ENCODE measurements at places on chromosomes 16 and 17.

GRCh38 chr16:667113-667779, 686 bp upstream of the RHOT2 start:
- DNase-seq, result no peak

DNA sequence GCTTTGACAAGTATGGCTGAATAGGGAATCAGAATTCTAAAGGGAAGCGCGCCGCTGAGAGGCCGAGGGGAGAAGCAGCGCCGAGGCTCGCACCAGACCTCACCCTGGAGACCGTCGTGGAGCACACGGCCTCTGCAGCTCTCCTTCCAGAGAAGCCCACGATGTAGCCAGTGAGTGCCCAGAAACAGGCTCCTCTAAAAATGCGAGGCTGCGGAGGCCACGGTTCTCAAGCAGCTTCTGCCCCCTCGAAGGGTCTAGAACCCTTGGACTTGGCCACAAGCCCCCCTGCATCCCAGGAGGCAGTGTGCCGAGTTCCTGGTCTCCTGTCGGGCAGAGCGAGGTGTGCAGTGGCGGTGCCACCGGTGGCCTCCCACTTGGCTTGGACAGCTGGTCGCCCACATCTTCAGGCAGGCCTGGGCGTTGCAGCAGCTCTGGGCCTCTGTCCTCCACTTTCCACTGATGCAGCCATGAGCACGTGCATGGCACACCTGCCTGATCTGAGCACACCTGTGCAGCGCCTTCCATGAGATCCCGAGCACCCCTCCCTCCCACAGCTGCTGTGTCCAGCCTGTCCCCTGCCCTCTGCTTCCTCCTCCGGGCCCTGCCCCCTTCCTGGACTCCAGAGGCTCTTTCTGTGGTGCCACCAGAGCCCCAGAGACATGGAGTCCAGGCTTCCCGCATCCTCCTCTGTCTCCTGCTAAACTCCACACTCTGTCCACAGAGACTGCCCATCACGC, 18.9 kb upstream of the WDR45B start:
- no peak for DNase-seq

- no peak for DNase-seq
Measured at GRCh38 chr17:74815550-74816370, 39.6 kb upstream of the NAT9 start.

DNA sequence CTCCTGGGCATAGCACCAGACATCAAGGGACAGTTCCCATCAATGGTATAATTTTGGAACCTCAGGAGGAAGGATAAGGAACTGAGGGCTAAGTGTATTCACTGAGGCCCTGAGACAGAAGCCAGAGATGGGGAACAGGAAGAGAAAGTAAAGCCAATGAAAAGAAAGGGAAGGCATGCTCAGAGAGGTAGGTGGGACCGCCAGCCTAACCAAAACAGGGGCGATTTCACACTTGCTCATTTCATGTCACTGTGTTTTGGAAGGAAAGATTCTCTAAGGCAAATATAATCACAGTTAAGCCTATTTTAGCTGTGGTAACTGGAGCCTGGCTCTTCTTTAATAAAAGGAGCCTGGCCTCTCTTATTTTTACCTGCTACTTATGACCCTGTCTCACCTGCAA, 411.1 kb downstream of the CDH13 start:
- DNase-seq, result no peak

- peak; percentile 76 for DNase-seq
Measured at GRCh38 chr17:79777894-79778503, at the start of gene CBX2. Gene CBX2 (plus strand): TSS chr17:79778148. CDS start chr17:79778236, 88 bp downstream.

DNA sequence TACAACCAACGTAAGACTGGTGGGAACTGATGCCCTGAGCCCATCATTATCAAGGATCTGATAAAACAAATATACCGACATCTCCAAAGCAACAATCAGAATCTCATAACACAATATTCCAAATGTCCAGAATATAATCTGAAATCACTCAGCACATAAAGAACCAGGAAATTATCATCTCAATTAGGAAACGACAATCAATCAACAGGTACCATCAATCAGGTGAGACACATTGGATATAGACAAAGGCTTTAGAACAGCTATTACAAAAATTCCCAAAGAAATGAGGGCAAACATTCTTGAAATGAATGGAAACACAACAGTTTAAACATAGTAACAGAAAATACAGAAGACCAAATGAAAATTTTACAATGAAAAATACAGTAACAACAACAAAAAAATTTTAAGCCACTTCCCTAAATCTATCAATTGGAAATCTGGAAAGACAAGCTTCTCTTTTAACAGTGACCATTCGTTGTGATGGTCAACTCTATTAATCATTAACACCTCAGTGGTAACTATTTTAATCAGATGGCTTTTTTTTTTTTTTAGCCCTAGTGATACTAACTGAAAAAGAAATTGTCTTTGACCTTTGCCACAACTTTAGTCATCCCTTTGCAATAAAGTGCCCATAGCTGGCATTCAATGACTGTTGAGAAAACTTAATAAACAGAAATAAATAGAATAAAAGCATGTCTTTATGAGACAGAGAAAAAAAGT, 70.4 kb downstream of the USP32 start:
- DNase-seq, result no peak

GRCh38 chr16:85361441-85362118, 249.3 kb upstream of the CIBAR2 start:
- no peak for DNase-seq

GRCh38 chr16:27464626-27465482, 62.9 kb downstream of the IL21R start:
- DNase-seq, result no peak

DNA sequence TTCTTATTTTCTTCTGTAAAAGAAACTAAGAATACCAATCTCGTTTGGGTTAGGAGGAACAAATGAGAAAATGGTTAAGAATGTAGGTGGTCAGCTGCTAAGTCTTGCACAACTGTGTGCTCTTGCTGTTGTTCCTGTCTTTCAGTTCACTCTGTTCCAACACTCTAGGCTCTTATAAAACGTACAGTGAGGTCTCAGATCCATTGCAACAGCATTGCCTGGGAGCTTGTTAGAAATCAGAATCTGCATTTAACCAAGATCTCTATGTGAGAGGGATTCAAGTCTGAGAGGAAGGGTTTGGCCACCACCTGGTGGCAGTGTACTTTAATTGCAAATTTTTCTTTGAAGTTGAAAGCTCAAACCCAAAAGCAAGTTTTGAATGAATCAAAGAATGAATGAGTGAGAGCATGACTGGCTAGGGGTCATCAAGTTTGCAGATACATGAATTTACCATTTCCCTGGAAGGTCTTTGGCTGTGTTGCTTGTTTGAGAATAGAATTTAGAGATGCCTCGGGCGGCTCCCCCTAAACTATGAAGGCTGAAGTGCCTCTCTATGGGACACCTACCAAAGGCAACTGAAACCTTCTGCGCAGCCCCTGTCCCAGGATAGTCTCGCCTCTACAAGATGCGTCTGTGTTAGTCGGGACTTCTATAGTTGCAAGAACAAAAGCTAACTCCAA, 2.5 kb downstream of the ALOX15B start:
- no peak for DNase-seq

GRCh38 chr17:27224526-27225315, 69.2 kb upstream of the WSB1 start:
- DNase-seq, result no peak

- no peak for DNase-seq
Measured at GRCh38 chr16:85200471-85201278, 88.4 kb upstream of the CIBAR2 start.

GRCh38 chr16:19749571-19750080, 31.6 kb downstream of the IQCK start:
- no peak for DNase-seq

- DNase-seq, result no peak
Measured at GRCh38 chr16:75112734-75113491, 3.7 kb downstream of the LDHD start.

GRCh38 chr17:2253768-2254406, 49.7 kb downstream of the SMG6 start:
- DNase-seq, result no peak

DNA sequence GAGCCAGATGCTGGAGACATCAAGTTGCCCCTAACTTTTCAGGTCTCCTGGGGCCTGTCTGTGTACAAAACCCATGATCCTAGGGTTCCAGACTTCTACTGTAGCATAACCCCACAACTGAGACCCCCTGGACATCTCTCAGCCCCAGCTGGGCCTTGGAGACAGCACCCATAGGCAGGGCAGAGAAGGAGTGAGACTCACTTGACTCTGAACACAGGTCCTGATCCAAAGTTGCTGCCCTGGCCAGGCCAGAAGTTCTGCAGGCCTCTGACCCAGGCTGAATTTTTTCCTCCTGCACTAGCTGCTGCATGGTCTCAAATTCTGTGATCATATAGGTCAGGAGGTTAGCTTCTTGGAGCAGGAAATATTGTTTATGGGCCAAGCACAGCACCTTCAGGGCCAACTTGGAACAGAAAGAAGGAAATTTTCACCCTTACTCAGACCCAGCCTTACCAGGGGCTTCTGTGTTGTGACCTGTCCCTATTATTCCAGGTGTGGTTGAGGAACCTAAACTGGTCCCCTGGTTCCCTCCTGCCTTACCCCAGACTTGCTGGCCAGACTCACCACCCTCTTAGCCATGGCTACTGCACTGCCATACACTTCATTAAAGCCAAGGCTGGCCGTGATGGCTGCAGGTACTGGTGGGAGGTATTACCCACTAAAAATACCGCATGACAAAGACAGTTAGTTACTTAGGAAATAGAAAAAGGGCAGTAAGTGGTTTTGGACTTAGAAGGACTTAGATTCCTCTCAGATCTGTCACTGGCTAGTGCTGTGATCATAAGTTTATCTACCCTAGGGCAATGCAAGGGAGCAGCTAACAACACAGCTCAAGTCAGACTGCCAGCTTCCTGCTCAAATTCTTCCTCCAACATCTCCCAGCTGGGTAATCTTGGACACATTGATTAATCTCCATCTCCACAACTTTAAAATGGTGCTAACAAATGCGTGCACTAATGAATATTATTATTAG, 2180.1 kb downstream of the TP53TG3F start:
- DNase-seq, result no peak

- no peak for DNase-seq
Measured at GRCh38 chr17:12407495-12408252, 258.0 kb upstream of the MYOCD start.

DNA sequence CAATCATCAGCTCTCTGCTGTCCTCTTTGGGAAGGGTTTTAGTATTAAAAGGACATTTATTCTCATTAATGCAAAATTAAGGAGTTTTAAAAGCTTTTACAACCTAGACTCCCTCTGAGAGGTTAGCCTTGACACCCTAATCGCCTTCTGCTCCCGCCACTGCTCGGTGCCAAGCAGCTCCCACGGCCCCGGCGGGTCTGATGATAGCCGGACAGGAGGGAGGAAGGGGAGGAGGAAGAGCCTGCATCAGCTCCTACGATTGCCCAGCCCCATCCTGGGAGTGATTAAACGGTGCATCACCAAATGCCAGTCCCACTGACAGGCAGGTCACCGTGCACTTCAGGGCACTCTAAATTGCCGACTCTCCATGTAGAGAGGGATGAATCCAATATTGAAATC, 8.3 kb downstream of the SHPK start:
- no peak for DNase-seq
